ENCODE measurements at places on chromosomes 3 and 15.

GRCh38 chr3:170772175-170772574 is 97.8 kb downstream of the RPL22L1 start:
- DNase-seq = no peak

DNA sequence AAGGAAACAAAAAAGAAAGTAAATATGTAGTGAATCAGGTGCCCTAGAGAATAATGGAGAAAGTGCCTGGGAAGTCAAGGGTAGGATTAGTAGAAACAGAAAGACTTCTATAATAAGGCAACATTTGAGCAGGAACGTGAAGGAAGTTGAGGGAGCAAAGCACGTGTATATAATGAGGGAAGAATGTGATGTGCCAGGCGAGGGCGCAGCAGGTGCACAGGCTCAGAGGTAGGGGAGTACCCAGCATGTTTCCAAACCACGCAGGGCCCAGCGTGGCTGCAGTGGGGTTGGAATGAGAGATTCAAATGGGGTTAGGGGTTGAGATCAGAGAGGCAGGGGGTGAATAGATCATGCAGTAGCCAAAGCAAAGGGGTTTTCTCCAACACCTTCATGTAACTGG is 91.9 kb upstream of the VGLL4 start:
- no peak for DNase-seq

DNA sequence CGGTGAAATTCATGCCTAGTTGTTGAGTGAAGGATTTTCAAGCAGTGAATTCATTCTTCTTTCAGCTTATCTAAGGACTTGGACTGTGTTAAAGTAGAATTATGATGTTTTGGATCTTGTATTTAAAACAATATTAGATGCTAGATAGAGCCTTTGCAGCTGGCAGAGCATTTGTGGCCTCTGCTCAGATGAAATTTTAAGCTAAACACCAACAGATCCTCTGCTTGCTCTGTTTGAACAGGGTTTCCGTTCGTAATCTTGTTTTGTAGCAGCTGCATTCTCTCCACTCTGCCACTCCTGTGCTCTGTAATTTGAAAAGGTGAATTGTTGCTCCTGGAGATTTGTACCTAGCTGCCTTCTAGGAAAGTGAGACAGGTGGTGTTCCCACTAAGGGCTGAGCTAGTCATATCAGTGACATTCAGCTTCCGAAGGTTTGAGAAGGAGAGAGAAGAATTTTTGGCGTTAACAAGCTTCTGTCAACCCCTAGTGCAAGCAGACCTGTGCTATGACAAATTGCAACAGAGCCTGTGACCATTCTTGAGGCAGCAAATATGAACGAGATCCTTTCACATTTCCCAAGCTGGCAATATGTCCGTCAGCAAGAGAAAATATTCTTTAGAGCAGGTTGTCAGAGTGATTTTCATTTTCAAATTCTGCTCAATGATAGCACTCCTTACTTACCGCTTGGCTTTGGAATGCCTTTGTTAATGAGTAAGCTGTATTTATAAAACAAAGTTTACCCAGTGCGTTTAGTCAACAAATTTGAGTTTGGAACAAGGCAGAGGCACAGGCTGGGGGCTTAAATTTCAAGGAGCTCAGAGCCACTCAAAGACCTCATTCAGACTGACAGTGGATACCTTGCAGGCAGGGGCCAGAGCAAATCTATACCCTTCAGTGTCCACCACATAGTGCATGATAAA is 5.3 kb downstream of the CHST2 start:
- no peak for DNase-seq

GRCh38 chr15:71290881-71291635 is 175.8 kb downstream of the THSD4 start:
- no peak for DNase-seq

- no peak for DNase-seq
Measured at GRCh38 chr3:4514916-4515315, 21.8 kb downstream of the ITPR1 start.

DNA sequence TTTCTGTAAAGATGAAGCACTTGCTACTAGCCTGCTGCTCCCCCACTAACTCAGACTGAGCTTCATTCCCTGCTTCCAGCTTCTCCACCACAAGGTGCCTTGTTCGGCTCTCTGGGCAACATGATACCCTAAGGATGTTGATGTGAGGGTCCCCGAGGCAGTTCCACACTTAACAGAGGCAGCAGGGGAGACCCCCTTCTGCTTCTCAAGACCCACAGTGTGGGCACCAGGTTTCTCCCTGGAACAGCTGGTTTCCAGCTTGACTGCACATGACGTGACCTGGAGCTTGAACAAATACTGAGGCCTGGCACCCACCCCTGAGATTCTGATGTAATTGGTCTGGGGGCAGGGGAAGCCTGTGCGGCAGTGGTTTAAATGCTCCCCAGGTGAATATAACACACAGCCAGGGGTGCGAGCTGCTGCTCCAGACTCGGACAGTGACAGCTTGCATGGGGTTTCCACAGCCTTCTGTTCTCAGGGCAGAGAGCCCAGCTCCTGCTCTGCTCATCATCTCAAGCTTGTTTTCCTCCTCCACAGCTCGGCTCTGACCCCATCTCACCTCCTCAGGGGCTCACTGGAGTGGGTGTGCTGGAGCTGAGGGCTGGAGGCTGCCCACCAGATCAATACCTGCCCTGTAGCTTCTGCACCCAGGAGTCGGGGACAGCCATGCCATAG is 95.0 kb upstream of the HACD2 start:
- no peak for DNase-seq

- DNase-seq = no peak
Measured at GRCh38 chr3:113745756-113746547, at the start of gene NAA50. TSS of gene NAA50 (minus strand) at chr3:113746249. CDS start at chr3:113745949, 300 bp downstream.

DNA sequence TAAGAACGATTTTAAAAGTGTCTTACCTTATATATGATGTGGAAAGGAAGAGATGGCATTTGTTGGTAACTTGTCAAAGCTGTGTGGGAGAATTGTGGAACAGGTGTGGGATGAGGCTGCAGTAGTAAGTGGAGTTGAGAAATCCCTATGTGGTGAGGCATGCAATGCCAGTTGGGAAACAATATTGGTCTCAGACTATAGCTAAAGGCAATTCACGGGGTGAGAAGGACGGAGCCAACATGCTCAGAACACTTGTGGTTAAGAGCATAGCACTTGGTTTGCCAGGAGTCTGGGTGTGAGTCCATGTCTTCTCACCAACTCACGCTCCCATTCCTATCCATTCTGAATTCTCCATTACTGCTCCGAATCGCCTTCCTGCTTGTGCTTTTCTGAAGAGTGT is 615.6 kb upstream of the ADAMTS9 start:
- DNase-seq = no peak

DNA sequence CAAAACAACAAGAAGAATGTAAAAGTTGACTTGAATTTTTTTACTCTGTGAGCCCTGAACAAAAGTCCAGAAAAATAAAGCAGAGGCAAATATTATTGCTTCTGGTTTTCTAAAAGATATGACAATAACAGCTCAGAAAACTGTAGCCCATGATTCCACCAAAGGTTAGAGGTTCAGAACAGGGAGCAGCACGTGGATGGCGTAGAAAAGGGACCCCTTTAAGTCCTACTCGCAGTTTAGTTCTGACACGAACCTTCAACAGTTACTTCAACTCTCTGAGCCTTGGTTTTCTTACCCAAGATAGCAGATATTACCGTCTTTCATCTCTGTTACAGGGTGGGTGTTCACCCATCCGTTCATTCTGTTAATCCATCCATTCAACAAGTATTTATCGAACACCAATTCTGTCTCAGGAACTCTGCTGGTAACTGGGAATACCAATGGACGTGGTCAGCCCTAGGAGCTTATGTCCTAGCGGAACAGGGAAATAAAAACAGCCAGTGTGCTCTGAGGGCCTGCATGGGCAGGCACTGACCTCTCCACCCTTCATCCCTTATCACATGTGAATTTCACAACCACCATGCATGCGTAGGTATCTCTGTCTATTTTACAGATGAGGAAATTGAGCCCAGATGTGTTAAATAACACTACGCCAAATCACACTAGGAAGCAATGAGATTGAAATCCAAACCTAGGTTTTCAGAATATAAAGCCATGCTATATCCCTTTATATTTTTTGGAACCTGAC is 274.2 kb upstream of the ICE2 start:
- no peak for DNase-seq

DNA sequence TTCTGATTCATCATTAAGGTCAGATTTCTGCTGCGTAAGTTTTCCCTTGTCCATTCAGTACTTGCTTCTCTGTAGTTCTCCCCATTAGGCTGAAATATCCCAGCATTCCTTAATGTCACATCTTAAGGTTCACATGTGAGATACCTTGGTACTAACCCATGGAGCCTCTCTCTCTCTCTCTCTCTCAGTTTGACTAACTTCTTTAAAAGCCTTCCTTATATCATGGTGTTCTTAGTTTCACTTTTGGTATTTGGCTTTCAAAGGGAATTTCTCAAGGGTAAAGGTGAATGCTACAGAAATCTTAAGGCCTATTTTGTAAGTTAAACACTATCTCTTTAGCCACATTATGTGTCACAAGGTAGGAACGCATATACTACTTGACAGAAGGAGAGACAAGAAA is 427.3 kb upstream of the ZNF717 start:
- DNase-seq = no peak

DNA sequence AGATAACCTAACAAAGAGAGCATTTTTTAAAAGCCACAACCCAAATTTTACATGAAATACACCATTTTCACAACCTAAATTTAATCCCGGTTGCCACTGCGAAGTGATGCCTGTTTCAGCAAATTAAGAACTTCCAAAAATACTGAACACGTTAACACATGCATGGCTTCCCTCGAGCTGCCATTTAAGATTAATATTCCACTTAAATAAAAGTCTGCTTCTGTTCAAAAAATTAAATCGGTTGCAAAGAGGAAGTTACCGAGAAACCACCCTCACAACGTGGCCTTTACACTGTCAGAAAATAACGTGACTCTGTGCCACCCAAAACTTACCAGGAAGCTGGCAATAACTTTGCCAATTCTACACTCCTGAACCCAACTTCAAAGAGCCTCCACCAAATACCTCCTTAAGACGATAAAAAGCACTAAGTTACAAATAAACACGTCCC is 1.2 kb downstream of the TBL1XR1 start:
- DNase-seq = no peak

DNA sequence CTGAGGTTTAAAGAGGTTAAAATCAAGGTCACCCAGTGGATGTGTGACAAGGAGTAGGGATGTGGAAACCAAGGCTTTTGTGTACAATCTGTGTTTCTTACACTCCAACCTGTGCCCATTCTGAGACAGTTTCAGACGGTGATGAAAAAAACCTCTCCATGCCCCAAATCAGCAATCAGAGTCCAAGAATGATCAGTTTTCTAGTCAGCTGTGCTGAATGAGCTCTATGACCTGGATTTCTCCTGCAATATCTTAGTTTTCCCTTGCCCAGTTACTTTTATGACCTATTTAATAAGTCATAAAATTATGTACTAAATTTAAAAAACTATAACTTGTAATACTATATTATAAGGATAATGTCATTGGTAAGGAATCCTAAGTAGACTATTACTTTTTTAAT is 37.5 kb upstream of the CBLB start:
- no peak for DNase-seq

DNA sequence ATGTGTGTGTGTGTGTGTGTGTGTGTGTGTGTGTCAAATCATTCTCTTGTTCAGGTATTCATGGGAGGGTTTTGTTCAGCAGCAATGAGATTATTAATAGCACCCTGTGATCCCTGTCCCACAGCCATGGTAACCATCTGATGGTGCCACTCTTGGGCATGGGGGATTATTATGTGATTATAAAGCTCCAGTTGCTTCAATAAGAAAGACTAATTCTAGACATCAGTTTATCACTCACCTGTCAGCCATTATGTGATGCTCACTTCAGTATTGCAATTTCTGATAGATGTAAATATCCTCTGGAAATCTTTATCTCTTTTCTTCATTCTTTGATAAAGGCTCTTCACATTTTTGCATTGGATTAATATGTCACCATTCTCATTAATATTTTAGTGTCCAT is 145.9 kb upstream of the POU1F1 start:
- DNase-seq = no peak

DNA sequence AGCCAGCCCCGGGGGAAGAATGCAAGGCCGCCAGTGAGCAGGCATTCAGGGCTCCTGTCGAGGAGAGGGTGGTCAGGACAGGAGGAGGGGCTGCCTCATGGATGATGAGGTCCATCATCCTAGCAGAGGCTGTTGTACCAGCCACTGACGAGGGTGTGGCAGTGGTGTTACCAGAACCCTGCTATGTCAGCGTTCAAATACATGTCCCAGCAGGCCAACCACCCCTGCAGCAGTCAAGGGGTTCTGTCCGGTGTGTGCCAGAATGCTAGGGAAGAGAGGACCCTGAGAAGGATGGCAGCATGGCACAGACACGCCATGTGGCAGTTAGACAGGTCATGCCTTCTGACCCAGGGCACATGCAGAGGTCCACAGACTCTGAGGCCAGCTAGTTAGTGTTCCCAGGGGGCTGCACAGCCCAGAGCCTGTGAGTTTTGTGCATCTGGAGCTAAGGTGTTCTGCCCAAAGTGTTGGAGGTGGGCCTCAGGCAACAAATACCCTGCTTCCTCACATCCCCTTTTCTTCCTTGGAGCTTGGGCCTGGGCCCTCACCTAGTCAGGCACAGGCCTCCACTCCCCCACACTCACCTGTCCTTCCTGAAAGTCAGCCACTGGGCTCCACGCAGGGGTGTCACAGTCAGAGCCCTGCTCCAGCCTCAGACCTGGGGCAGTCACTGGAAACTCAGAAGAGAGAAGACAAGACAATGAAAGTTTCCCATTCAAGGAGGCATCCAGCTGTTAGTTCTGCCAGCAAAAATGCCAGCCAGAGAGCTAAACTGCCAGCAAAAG is 7.8 kb downstream of the PAK6 start:
- DNase-seq = no peak

GRCh38 chr3:59234884-59235633 is 185.2 kb upstream of the CFAP20DC start:
- DNase-seq = no peak

GRCh38 chr15:41620536-41621199 is 39.5 kb upstream of the MGA start:
- no peak for DNase-seq

- DNase-seq = no peak
Measured at GRCh38 chr15:100476805-100477204, 51.9 kb downstream of the CERS3 start.

DNA sequence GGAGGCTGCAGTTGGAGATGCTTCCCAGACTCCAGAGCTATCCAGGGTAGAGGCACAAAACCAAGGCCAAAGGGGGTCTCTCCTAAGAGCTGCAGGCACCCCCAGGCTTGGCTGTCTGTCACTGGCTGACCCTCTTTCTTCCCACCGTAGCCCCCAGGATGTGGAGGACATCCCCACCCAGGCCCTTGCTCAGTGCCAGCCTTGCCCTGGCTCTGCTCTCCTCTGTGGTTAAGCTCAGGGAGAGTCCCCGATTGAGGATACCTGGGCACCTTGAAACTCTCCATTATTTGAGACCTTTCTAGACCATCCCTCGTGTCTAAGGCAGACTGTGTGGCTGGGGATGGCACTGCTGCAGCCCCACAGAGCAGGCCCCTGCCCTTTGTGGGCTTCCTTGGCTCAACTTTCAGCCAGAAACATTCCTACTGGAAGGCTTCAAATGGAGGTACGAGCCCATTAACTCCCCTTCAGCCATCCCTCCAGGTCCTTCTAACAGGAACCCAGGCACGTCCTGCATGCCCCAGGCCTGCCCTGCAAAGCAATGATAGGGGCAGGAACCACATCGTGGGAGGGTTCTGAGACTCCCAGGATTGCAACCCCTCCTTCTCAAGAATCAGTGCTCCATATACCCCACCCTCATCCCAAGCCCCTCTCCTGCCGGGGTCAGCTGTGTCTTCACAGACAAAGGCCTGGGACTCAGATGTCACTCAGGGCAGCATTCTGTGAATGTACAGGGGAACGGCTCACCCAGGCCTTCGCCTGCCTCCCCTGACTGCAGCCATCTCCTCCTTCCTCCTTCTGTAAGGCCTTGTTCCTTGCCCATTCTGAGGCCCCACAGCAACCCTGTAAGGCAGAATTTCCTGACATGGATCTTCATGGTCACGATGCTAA is 102.9 kb upstream of the ABHD17C start:
- DNase-seq = no peak
